Globus pallidus (tissue), 1 donor: ENCODE measurements at places on chromosomes 6 and 20.
A peak's percentile ranks its signal among the peaks of the same experiment; 100 is the strongest.

GRCh38 chr6:11323666-11324452, 91.4 kb upstream of the NEDD9 start:
- peak; percentile 26 for DNase-seq

DNA sequence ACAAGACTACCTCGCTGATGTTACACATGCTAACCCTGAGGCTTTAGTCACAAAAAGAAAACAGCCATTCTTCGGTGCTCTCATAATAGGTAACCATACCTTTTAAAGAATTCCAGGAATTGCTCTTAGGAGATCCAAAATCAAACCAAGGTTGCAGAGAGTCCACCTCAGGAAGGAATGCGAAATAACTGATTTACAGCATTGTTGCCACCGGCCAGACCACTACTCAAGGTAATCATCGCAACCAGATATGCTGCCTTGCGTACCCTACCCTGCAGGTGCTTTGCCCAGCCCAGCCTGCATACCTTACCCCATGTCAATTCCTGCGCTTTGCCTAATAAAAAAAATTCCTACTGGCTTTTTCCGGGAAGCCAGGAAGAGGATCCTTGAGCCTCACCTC, 27.0 kb downstream of the NUP153 start:
- DNase-seq: no peak

DNA sequence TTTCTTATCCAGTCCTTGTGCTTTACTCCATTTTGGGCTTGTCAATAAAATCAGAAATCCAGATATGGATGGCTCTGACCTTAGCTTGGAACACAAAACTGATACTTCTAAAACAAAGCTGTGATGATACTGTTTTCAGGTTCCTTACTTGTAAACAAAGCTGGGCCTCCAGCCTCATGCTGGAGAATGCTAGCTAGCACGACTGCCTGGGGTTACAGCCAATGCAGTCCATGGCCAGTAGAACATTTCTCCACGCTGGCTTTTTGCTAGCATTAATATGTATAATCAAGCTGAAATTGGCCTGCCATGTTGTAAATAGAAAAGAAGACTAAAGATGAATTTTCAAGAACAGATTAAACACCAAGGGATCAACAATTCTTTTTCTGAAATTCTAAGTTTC, 63.9 kb downstream of the MTHFD1L start:
- DNase-seq: no peak

DNA sequence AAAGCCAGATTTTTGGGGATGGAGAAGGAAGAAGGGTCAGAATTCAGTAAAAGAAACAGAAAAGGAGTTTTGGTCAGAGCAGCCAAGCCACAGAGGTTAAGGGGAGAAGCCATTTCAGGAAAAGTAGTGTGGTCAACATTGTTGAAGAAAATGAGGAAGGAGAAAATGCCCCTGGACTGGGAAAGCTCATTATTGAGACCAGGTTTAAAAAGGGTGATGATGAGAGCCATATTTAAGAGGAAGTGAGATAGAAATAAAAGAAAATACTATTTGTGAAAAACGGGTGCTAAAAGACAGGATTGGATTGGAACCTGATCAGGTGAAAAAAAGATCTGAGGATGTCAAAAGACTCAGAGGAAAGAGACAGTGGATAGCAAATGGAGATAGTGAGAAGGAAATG, 75.8 kb downstream of the CEP162 start:
- no peak for DNase-seq

GRCh38 chr6:16336056-16336818, 97.8 kb downstream of the GMPR start:
- no peak for DNase-seq

DNA sequence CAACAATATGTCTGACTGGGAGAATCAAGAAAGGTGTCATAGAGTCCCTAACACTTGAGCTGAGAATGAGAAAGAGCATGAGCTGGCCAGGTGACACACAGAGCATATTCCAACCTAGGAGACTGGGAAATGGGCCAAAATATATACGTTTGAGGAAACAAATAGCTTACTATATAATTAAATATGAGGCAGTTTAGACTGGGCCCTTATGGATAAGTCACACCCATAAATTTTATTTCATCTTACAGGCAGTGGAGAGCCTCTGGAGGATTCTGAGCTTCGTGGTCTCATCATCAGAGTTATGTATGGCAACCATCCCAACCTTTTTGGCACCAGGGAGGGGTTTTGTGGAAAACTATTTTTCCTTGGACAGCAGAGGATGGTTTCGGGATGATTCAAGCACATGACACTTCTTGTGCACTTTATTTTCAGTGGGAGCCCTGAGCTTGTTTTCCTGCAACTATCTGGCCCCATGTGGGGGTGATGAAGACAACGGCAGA, 12.9 kb upstream of the NQO2 start:
- no peak for DNase-seq

DNA sequence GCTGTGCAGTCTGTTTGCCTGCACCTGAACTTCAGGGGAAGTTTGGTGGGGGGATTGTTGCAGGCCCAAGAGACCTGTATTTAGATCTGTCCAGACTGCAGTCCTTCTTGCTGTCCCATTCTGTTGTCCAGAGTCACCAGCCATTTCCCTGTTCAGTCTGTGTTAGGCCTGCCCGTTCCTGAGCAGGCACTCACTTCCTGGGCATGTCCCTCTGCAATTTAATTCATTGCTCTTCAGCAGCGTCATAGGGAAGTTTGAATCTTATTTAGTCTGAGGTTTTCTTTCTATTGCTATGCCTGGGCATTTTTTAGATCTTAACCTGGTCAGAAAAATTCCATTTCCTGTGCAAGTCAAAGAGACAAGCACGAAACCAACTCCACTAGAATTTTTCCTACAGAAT, 190.2 kb downstream of the DTNBP1 start:
- no peak for DNase-seq

DNA sequence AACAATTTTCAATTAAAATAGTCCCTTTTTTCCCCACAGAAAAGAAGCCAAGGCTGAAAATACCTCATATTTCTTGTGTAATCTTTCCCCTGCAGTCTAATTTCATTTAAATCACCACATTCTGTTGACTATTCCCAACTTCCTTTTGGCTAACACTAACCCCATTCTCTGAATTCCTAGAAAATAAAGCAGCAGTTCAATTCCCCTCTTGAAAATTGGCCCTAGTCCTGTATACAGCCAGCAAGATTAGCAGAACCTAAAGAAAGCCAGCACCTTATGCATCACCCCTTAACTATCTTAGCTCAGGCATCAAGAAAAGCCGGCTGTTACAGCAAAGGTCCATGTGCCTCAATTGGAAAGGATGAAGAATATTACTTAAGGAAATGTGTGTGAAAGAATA, 69.7 kb downstream of the MDN1 start:
- no peak for DNase-seq

DNA sequence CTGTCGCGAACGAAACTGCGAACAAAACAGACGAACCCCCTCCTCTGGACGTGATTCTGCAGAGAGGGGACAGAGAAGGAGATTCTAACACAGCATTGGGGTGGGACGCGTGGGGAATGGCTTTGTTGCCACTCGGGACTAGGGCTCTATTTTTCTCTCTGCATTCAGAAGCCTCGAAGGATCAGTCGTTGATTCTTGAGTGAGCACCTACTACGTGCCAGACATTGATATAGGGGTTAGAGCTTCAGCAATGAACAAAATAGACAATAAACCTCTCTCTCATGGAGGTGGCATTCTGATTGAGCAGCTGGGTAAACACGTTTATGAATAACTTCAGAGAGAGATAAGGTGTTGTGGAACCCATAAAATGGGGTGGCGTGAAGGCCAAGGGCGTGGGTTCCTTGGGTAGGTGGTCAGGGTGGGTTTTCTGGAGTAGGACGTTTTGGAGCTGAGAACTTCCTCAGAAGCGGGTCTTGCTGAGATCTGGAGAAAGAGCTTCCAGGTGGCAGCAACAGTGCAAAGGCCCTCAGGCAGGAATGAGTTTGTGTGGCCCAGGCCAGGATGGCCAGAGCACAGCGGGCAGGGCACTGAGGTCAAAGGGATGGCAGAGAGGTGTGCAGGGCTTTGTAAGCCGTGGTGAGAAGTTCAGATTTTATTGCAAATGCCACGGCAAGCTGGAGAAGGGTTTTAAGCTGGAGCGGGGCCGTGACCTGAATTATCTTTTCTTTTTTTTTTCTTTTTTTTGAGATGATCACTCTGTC, 884 bp downstream of the SLC2A10 start:
- DNase-seq: no peak

- no peak for DNase-seq
Measured at GRCh38 chr6:107699697-107700325, 124.3 kb downstream of the SCML4 start.

GRCh38 chr6:12849809-12850198, 133.2 kb downstream of the PHACTR1 start:
- DNase-seq: no peak

- DNase-seq: no peak
Measured at GRCh38 chr6:13794184-13794583, 20.2 kb downstream of the MCUR1 start.
